ENCODE measurements at places on chromosomes 6 and 20.

GRCh38 chr6:43248101-43248500, 4.8 kb downstream of the TTBK1 start:
- no peak for DNase-seq

DNA sequence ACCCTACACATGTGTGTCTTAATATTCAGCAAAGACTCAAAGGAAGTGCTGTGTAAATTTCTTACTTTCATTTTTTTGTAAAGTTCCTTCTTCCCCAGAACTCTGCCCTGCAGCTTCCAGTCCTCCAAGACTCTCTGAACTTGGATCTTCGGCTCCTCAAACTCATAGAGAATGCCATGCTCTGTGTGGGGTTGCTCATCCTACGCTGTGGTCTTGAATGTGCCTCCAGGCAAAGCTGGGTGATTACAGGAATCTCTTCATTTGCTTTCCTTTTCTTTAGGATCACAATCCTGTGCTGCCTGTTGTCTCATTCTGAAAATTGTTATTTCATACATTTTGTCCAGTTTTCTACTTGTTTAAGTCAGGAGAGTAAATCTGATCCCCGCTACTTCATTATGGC, 14.5 kb upstream of the CDC5L start:
- no peak for DNase-seq

DNA sequence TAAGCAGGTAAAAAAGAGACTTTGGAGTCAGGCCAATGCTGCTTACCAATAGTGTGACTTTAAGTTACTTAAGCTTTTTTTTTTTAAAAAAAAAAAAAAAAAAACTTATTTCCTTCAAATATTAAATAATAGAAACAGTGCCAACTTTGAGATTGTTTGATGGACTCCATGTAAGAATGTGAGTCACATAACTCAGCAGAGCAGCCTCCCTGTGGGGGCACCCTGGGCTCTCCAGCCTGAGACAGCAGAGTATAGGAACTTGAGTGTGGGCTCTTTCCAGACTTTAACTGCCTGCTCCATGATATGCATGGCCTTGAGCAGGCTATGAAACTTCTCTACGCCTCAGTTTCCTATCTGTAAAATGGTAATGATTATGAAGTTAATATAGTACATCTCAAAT, 113.3 kb upstream of the SAMD5 start:
- DNase-seq: no peak

DNA sequence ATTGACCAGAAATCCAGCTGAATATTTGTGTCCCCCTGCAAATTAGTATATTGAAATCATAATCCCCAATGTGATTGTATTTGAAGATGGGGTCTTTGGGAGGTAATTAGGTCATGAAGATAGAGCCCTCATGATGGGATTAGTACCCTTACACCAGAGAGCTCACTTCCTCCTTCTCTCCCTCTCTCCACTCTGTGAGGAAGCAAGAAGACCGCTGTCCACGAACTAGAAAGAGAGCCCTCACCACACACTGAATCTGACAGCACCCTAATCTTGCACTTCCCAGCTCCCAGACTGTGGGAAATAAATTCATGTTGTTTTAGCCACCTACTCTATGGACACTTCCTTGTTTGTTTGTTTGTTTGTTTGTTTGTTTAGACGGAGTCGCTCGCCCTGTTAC, 11.9 kb upstream of the PLAGL1 start:
- DNase-seq: no peak

GRCh38 chr6:21375151-21376116, 218.1 kb upstream of the SOX4 start:
- no peak for DNase-seq

DNA sequence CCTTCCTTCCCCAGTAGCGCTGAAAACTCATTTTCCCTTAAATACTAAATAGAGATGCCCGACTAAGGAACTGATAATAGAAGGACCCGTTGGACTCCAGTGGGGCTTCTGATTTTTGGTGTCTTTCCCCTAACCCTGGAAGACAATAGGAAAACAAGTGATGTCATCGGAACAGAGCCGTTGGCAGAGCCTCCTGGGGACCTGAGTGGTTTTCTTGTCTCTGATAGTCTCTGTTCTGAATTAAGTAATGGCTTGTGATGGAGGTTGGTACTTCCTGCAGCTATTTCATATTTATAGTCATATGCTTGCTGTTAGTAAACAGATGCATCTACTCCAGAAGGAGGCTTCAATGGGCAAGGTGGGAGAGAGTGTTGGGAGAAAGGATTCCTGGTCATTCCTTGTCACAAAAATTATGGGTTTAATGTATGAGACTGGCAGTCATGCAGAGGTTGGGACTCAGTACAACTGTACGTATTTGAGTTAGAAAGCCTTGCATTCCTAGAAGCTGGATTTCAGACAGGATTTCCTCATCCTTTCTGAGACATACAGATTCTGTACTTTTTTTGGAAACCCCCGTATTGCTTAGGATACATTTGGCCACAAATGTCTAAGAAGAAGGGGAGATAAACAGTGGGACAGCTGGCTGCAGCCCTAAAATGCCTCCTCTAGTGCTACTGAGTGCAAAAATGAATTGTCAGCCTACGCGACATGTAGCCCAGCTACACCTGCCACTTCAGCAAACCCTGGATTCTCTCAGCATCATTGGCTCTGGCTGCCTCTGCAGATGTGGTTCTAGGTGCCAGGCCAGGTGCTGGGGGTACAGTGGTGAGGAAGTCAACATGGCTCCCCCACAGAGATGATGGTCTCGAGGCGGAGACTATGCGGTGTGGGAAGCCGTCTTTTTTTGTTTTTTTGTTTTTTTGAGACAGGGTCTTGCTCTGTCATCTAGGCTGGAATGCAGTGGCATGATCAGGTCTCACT, 38.1 kb downstream of the CDS2 start:
- no peak for DNase-seq

DNA sequence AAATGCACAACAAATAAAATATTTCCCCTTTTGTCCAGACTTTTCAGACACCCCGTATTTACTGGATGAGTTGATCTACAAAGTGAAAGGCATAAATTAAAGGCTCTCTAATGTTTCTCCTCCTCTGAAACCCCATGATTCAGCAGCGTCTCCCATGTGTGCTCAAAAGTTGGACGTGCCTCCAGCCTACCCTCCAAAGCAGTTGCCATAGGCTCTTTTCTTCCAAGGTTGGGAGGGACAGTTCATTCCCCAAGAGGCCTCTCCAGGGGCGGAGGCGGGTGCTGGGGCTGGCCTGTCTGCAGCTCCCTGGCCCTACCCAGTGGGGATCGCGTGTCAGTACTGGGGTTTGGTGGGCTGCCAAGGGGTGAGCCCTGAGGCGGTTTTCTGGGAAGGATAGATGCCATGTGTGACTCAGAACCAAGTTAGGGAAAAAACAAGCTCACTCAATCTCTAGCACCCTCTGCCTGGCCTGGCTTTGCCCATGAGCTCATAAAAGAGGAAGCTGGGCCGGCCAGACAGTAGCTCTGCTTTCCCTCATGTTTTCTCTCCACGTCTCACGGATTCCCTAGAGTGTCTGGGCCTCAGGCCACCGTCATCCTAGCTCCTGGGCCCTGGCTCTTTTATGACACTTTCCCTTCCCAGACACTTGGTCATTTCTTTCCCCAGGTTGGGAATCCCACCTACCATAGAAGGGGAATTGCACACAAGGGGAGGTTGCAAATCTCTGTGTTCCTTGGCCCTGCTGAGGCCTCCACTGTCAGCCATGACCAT, 8.0 kb upstream of the IER3 start:
- no peak for DNase-seq

GRCh38 chr6:19697744-19698290, 139.4 kb upstream of the ID4 start:
- no peak for DNase-seq

GRCh38 chr20:61982951-61983315, 82.7 kb downstream of the TAF4 start:
- no peak for DNase-seq

DNA sequence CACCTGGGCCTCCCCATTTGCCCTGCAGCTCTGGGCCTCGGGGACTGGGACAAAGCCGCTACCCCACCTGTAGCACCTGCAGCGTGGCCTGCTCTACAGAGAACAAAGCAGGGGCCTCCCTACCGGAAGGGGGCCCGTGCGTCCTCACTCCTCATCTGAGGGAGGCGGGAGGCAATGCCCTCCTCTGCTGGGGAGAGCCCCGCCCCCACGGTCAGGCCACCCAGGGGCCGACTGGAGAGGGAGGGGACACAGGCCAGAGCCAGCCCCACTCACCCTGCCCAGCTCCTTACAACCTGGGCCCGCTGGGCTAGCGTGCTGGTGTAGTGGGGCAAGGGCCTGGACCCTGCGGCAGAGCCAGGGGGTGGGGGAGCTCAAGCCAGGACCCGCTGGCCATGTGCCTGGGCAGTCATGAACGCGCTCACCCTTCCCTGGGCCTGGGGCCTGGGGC, 8.0 kb downstream of the LAMA5 start:
- no peak for DNase-seq

DNA sequence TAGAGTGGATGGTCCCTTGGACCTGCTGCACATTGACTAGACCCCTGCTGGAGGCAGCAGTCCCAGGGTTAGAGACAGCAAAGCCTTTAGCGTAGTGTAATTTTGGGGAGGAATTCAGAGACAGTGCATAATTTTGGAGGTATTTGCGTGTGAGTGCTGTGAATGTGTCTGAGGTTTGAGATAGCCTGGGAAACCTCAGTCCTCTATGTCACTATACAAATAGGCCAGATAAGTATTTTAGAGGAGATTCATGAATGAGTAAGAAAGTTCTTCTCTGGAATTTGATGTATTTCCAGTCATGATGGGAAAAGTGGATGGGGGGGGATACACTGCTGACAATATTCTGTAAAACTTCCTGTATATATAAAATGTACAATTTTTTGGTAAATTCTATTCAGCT, 25.8 kb upstream of the MTRF1L start:
- no peak for DNase-seq

- no peak for DNase-seq
Observed at GRCh38 chr6:152462716-152463115, 174.4 kb downstream of the SYNE1 start.

DNA sequence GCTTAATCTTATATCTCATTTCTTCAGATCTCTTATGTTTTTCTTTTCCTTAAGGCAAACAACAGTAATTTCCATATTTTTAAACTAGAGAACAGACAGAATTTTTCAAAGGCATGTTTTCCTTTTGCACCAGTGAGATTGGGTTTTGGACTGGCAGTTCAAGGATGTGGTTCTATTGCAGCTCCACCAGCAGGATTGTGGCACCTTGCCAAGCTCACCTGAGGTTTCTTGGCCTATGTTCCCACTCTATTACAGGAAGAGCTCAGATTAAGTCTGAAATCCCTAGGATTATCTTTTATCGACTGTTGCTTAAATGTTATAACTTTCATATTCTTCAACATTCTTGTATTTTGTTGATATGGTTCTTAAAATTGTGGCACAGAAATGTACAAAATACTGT, 218.9 kb downstream of the PLCB4 start:
- DNase-seq: no peak

DNA sequence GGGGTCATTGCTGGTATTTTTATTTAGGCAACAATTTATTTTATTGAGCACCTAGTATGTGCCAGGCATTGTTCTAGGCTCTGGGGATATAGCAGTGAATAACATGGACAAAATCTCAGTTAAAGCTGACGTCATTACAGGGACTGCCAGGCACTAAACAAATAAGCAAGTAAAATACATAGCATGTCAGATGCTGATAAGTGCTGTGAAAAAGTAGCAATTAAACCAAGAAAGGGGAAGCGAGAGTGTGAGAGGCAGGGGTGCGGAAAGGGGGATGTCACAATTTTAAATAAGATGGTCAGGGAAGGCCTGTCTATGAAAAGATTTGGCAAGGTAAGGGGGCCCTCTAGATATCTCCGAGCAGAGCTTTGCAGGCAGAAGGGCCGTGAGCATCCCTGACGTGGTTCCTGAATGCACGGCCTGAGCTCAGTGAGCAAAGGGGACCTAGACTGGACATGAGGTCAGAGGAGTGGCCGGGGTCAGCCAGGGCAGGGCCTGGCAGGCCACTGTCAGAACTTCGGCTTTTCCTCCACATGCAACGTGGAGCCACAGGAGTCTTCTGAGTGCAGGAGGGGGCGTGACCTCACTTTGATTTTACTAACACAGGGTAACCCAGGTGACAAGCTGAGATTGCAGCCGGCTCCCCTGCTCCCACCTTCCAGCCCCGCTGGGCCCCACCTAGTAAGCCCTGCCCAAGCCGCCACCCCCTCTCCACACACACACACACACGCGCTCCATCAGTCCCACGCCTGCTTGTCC, 24.2 kb upstream of the SIRPA start:
- DNase-seq: no peak

GRCh38 chr6:141443668-141444289, 688.9 kb upstream of the GJE1 start:
- DNase-seq: no peak

DNA sequence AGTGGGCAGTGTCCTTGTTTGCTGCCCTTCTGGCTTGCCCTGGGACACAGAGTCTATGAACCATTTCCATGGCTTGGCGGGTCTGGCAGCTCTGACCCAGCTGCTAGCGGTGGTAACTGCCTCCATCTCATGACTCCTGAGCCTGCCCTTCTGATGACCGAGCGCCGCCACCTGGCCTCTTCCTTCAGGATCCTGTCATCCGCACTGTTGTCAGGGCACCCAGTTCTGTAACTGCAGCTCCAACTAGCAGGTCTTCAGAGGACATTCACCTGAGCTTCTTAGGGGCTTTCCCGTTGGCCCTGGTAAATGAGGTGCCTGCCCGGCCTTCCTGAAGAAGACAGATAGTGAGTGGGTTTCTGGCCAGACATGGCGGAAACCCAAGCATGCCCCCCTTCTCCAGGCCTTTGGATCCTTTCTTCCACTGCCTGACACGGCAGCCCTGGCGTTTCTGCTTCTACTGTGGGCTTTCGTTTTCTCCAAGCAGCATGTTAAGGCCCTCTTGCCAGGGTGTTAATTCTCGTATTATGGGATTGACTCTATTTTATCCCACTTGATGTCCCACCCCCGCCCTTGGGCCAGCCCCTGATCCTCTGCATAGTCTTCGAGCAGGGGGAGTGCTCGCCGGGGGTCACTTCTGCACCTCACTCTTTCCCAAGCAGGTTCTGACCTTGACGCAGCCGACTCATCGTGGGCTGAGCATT, 24.7 kb downstream of the PACSIN1 start:
- no peak for DNase-seq

DNA sequence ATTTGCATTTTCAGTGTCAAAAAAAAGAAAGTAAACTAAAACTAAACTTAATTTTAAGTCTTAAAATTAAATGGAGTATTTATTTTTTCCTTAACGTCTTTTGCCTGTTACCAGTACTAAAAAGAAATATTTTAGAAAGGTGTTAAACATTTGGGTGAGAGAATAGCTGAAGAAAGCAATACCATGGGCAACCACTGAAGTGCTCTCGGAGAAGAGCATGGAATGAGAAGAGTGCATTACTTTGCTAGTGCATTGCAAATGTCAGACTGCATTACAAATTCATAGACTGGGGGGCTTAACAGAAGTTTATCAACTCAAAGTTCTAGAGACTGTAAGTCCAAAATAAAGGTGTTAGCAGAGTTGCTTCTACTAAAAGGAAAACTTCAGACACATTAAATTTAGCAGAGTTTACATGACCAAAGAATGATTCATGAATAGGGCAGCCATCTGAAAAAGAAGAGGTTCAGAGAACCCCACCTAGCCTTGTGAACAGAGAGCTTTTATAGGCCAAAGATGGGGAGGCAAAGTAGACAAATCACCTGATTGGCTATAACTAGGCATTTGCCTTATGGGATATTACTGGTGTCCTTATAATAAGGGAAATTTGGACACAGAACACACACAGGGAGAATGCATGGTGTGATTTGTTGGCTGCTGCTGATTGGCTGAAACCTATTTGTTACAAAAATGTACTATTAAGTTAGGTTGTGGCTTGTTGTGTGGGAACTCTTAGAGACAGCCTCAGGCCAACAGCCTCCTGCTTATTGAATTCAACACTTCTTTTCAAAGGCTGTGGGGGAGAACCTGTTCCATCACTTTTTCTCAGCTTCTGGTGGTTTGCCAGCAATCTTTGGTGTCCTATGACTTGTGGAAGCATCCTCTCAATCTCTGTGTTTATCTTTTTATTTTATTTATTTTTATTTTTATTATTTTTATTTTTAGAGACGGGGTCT, 106.7 kb upstream of the RREB1 start:
- DNase-seq: no peak

Data from effector memory CD8-positive, alpha-beta T cell (primary cell).